Stimulated activated CD8-positive, alpha-beta memory T cell treated with anti-CD3 and anti-CD28 coated beads, Interleukin-15, amount 100 ng/mL, for 1 hour (primary cell): ENCODE measurements at places on chromosomes 7 and 10.

DNA sequence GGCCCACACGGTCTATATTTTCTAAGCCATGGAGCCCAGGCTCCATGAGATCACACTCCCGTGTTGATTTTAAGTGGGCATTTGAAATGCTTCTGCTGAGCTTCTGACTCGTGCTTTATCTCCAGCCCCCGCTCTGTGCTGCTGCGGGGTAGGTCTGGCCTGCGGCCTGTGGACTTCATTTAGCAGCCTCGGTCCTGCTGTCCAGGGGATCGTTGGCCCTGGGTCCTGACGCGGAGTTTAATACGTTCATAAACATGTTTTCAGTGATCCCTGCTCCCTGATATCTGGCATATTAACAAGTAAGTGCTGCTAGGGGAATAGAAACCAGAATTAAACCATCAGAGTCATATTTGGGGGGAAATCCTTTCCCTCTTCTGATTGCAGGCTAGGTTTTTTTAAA, 540.3 kb upstream of the MGMT start:
- DNase-seq = no peak

- no peak for DNase-seq
Observed at GRCh38 chr7:143248761-143249354, 14.4 kb upstream of the GSTK1 start.

GRCh38 chr10:60728056-60728455, 50.2 kb upstream of the CDK1 start:
- no peak for DNase-seq

GRCh38 chr7:38686888-38687287, 55.7 kb upstream of the AMPH start:
- DNase-seq = no peak

DNA sequence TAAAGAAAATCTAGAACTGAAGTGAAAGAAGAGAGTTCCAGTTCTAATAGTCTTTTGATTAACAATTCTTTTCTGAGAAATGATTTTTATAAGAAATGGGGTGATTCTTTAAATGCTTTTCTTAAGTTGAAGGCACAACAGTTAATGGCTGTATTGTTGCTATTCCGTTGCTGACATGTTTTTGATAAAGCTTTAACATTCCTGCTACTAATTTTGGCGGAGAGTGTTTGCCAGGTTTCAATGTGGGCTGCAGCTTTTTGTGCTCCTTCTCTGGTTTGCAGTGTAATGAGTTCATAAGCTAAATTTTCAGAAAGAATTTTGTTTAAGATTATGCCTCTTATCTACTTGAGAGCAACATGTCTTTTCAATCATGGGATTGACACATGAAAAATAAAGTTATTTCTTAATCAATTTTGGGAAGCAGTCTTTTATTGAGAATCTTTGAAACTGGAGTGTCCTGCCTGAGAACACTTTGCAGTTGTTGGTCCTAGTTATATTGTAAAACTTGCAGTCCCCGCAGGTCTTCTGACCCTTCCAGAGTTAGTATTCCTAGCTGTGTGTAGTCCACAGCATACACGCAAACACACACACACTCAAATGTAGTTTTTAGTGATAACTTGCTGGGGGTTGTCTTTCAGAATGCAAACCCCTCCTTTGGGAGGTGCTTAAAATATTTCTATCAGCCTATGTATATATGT, 56.7 kb downstream of the COL17A1 start:
- no peak for DNase-seq

- DNase-seq = no peak
Observed at GRCh38 chr7:95951997-95952795, 179.8 kb downstream of the DYNC1I1 start.

GRCh38 chr7:131105799-131106680, 221.6 kb upstream of the MKLN1 start:
- DNase-seq = peak; percentile 51

DNA sequence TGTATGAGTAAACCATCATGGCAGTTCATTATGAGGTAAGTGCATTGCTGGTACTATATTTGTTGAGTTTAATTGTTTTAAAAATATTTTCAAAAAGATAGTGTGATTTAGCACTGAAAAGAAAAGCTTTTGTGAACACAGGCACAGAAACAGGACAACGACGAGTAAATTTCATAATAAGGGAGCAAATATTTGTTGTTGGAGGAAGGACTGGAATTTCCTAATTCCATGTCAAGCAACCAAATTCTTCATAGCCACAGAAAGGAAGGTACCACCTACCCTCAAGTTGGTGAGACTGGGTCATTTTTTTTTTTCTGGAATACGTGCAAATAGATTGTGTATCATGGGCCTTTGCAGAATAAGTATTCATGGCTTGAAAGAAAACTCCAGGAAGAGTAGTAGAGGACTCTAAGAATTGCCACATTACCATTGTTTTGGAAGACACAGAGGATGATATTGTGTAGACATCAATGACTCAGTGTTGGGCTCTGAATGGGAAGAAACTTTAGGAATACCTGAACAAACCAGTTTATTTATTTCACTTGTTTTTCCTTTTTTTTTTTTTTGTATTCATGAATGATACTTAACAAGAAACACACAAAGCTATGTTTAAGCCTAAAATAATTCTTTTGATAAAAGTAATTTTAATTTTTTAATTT, 7.8 kb downstream of the UBE2D4 start:
- DNase-seq = no peak

GRCh38 chr10:69088801-69089501, 1.0 kb downstream of the SRGN start:
- DNase-seq = no peak

- DNase-seq = no peak
Observed at GRCh38 chr10:62016623-62017490, 115.4 kb downstream of the ARID5B start.

- DNase-seq = no peak
Observed at GRCh38 chr10:100645613-100646392, 99.6 kb upstream of the PAX2 start.

DNA sequence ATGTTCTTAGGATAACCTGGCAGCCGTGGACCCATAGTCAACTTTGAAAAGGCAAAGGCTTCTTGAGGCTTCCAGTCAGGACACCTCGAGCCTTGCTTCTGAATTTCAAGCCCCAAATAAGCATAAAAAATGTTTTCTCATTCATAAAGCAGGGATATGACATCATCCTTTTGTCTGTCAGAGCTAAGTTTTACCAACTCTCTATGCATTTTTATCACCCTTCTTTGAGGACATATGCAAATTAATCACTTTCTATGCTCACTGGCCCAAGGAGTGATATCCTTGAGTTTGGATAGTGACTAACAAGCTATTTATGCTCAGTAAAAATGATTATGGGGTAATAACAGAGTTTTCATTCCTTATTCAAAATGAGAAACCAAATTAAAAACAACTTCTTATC, 159.4 kb downstream of the ANLN start:
- no peak for DNase-seq

GRCh38 chr10:18594574-18595156, 56.7 kb downstream of the NSUN6 start:
- no peak for DNase-seq

DNA sequence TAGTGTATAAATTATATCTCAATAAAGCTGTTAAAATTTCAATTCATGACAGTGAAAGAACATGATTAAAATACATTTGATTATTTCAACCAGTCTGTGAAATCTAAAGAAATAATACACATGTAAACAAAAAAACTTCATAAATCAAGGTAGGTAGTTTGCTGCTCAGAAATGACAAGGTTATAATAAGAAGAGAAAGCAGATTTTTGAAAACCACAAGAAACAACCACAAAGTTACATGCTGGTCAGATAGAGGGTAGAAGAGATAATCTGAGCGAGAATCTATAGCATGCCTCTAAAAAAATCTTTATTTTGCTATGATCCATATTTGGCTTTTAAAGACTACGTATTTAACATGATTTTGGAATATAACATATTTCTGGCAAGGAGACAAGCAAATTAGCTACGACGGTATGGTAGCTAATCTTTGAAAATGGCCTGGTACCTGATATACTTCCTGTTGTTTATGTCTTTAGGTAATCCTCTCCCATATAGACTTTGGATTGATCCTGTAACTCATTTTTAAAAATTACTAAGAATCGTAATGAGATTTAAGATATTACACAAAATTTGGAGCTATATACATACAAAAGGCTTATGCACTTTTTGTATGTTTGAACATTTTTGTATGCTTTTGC, 23.5 kb upstream of the VCL start:
- no peak for DNase-seq

- no peak for DNase-seq
Observed at GRCh38 chr10:33157103-33157502, 177.4 kb downstream of the NRP1 start.

- no peak for DNase-seq
Observed at GRCh38 chr10:52668024-52668423, 104.6 kb downstream of the MBL2 start.

DNA sequence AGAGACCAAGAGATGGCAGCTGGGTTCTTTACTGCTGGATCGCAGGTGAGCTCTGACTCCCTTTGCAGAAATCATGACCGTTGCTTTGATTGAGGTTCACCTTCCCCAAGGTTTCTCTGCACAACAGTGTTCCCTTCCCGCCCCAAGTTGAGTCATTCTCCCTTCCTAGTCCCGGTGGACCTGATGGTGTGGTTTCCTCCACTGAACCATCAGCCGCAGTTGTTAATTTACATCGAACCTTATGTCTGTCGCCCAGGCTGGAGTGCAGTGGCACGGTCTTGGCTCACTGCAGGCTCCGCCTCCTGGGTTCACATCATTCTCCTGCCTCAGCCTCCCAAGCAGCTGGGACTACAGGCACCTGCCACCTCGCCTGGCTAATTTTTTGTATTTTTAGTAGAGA, 5.8 kb downstream of the ZSCAN25 start:
- no peak for DNase-seq

GRCh38 chr7:16063221-16063620, 358.1 kb downstream of the CRPPA start:
- no peak for DNase-seq

- no peak for DNase-seq
Observed at GRCh38 chr10:17038627-17039026, 91.0 kb downstream of the CUBN start.

DNA sequence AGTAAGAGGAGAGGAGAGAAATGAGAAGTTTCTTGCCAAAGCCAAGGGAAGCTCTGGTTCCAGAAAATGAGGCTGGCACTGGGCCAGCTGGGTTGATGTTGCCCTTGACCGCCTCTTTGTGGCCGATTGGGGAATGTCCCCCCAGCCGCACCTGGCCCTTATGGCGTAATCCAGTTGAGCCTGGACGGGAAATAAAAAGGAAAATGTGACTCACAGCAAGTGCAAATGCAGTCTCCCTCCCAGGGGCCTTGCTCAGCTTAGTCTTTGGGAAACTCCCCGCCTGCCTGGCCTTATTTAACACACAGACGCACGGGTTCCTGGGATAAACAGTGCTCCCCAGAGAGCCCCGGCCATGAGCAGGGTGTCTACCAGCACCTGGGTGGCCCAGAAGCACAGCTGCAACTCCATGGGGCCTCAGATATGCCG, 174.8 kb downstream of the KIAA1217 start:
- no peak for DNase-seq

DNA sequence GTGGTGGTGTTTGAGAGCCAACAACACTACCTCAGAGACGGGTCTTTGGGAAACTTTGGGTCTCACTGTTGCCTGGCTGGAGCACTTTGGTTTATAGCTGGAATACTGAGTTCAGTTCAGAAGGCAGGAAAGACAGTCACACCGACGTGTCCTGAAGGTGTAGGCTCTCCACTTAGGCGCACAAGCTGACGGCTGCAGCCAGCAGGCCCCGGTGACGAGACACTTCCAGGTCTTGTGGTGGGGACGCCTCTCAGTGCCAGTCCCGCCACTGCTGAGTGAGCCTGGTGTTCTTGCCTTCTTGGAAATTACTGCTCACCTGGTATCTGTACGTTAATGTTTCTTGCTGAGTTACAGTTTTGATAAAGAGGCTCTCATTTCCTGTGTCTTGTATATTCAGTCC, 74.0 kb downstream of the WDR37 start:
- DNase-seq = no peak

- no peak for DNase-seq
Observed at GRCh38 chr10:48573045-48573444, 31.8 kb downstream of the ARHGAP22 start.

GRCh38 chr10:129213256-129213655, 253.8 kb upstream of the MGMT start:
- DNase-seq = no peak

GRCh38 chr7:126213876-126214275, 1038.9 kb downstream of the GRM8 start:
- no peak for DNase-seq

- DNase-seq = no peak
Observed at GRCh38 chr7:126996659-126997058, 256.1 kb downstream of the GRM8 start.

GRCh38 chr10:11578802-11579255, 32.6 kb downstream of the USP6NL start:
- no peak for DNase-seq

GRCh38 chr10:129441372-129442009, 25.6 kb upstream of the MGMT start:
- DNase-seq = no peak

GRCh38 chr10:84267503-84268126, 22.8 kb downstream of the RGR start:
- peak; percentile 43 for DNase-seq

- no peak for DNase-seq
Observed at GRCh38 chr10:103449208-103450144, 2.7 kb downstream of the CALHM2 start.

GRCh38 chr10:97582169-97582568, 2.0 kb upstream of the HOGA1 start:
- DNase-seq = no peak

DNA sequence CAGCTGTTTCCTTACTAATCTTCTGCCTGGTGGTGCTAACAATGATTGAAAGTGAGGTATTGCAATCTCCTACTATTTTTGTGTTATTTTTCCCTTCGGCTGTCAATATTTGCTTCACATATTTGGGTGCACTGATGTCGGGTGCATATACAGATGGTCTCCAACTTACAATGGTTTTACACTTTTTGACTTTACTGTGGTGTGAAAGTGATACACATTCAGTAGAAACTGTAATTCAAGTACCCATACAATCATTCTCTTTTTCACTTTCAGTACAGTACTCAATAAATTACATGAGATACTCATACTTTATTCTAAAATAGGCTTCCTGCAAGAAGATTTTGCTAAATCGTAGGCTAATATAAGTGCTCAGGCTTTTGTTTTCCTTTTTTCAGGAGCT, 73.2 kb downstream of the RNF216 start:
- no peak for DNase-seq

DNA sequence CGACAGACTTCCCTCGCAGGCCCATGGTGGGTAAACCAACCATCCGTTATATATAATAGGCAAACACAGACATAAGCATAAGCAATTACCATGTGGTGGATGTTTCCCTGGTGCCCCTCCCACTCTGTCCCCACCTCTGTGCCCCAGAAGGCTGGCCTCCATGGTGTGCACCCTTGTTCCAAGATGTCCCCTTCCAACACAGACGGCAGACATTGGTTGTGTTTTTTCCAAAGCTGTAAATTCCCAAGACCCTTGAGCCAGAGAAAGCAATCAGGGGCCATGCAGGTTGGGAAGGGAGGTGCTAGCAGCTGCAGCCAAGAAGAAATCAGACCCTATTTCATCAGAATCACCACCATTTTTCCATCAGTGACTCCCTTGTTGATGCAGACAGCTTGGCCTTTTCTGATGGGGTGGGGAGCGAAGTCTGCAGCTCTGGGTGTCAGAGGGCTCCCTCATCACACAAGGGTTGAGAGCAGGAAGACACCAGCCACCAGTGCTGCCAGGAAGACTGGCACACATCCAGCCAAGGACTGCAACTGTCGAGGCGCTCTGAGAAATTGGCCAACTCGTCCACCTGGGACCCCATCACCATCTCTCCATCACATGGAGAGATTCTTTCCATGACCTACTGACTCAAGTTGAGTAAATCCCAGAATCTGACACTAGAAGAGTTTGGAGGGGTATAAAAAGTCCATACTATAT, 86.8 kb upstream of the CHST15 start:
- no peak for DNase-seq

- DNase-seq = no peak
Observed at GRCh38 chr10:23413629-23414089, 25.2 kb upstream of the OTUD1 start.
